ENCODE measurements at places on chromosomes 12 and 14.

- DNase-seq = no peak
These were observed 161.2 kb downstream of the RERGL start for GRCh38 chr12:17928708-17929366.

DNA sequence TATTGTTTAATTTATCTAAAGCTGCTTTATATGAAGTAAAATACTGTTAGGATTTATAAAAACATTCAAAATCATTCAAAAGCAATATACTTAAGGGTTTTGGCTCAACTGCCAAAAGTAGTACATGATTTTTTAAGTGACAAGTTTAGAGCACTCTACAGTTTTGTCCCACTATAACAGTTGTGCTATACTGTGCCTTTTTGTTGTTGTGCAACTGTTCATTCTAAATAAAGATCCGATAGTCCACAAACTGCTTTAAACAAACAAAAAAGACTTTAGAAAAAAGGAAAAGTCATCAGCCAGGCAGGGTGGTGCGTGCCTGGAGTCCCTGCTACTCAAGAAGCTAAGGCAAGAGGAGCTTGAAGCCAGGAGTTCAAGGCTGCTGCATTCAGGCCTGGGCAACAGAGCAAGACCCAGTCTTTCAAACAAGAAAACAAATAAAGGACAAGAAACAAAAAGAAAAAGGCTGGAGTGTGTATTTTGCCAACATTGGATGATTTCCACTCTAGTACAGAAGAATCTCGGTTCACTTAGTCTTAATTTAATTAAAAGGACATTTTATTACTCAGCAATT is 7.3 kb downstream of the C2CD5 start:
- no peak for DNase-seq

DNA sequence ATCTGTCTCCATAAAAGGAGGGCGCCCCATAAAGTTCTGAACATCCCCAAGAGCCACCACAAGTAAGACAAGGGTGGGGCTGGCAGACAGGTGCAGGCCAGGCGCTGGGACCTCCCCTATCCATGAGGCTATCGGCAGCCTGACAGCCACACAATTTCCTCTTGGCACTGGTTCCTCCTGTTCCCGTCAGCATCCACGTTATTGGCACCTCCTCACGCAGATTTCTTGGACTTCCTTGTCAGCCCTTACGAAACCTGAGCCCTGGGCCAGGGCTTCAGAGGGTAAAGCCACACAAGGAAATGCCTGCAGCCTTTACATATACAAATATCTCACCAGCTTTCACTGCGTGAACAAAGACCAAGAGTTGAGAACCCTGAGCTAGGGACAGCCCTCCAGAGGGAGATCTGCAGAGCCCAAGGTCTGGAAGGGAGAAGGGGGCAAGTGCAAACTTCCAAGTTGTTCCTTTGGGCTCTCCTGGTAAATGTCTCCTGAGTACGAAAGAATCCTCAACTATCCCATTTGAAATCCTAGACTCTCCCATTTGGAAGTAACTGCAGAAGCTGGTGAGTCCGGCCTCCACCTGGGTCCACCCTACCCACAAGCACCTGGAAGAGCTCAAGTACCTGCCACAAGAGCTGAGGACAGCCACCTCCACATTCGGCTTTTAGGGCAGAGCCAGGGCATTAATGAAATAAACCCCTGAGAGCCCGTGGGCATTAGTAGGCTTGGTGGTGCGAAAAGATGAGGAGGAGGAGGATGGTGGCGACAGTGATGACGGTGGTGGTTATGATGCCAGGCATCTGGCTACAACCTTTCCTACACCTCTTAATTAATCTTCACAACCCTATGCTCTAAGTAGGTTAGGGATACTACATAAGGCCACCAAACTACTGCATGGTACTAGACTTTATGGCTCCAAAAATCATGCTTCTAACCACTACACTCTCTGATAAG is 5.5 kb upstream of the TC2N start:
- no peak for DNase-seq

- no peak for DNase-seq
These were observed 10.2 kb upstream of the GPX2 start for GRCh38 chr14:64952598-64953309.

DNA sequence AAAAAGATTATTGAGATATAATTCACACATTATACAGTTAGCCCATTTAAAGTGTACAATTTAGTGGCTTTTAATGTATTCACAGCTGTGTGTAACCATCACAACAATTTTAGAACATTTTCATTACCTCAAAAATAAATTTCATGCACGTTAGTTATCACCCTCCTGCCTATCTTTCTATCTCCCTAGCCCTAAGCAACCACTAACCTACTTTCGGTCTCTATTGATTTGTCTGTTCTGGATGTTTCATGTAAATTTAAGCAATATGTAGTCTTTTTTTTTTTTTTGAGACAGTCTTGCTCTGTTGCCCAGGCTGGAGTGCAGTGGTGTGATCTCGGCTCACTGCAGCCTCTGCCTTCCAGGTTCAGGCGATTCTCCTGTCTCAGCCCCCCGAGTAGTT is 439.4 kb downstream of the PCNX1 start:
- no peak for DNase-seq

GRCh38 chr14:24110523-24110922 is 4.1 kb upstream of the DCAF11 start:
- no peak for DNase-seq

DNA sequence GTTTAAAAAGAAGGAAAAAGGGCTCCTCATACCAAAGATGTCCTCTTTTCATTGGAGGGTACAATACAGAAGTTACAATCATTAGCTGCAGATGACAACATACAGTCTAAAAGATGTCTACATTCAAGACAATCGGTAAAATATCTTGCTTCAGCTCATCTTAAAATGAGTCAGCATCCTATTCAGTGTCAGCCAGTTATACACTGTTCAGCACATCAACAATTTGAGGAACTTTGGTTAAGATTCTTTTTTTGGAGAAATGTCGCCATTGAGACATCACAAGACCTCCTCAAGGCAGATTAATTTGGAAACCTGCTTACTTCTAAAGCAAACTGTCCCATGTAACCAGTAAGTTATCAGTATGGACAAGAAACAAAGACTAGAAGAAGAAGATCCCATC is 100.7 kb upstream of the SLC38A4 start:
- no peak for DNase-seq

GRCh38 chr12:117875744-117876435 is 92.9 kb downstream of the KSR2 start:
- no peak for DNase-seq

GRCh38 chr14:21136024-21136423 is 19.8 kb downstream of the OR5AU1 start:
- DNase-seq = no peak

DNA sequence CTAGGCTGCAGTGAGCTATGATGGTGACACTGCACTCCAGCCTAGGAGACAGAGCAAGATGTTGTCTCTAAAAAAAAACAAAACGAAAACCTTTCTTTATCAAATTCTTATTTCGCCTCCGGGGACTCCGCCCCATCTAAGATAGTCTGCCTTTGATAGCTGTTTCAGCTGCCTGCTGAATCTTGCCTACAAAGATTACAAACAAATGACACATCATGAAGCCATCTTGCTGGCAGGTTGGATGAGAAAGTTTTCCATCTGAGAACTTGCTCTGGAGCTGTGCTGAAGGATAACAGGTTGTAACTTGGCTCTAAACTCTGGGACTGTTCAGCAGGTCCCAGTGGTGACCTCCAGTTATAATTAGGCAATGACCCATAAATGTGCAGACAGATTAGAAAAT is 41.8 kb upstream of the AEBP2 start:
- DNase-seq = no peak

DNA sequence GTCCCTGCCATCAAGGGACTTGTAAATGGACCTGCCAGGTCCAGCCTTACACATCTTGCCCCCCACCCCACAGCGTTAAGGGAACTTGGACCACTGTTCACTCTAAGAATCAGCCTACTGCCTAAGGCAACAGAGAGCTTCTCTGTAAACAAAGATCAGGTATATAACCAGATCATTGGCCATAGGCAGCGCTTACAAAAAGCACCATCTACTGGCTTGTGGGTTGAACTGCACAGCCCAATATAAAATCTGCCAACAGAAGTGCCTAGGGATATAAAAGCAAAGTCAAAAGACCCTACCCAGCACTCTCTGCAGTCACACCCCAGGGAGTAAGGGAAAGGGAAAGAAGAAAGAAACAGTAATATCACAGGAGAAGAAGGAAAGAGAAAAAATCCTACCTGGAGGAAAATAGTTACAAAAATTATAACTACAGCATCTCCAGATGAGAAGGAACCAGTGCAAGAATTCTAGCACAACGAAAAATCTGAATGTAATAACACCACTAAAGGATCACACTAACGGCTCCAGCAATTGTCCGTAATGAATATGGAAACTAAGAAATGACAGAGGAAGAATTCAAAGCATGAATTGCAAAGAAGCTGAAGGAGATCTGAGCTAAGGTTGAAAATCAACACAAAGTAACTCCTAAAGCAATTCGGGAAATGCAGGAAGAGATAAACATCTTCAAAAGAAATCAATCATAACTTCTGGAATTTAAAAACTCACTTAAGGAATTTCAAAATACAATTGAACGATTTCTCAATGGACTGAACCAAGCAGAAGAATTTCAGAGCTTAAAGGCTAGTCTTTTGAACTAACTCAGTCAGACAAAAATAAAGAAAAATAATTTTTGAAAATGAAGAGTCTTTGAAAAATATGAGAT is 95.2 kb upstream of the PCED1B start:
- DNase-seq = no peak

DNA sequence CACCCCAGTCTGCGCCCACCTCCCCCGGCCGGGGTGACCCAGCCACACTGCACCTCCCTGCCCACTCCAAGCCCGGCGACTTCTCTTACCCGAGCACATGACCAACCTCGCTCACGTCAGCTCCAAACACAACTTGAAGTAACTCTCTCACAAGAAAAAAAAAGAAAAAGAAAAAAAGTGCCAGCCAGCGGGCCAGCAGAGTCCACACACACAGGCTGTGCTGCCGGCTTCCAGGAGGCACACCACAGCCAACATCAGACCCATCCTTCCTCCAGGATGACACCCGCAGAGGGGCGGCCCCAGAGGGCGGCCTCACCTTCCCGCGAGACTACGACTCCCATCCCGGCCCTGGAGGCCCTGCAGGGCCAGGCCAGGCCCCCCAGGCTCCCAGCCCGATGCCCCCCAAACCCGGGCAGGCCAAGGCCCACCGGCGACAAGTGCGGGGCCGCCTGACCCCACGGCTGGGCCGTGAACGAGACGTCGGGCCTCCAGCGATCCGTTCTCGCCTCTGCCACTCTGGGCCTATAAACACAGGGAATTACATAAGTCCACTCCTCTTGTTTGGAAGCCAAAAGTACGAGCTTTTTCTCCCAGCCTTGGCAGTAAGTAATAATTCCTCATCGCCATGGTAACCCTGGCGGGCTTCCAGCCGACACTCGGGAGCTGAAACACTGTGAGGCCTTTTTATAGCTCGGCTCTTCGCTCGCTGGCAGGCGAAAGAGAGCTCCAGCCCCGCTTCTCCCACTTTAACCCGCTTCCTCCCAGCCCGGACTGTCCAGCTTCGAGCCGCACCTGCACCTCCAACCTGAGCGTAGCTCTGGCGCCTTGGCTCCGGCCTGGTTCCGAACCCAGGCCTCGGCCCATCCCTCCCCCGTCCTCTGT is 49.1 kb downstream of the NCOR2 start:
- DNase-seq = peak; percentile 90

GRCh38 chr14:33490555-33490954 is 460.3 kb downstream of the EGLN3 start:
- no peak for DNase-seq

GRCh38 chr12:84638811-84639368 is 273.7 kb downstream of the SLC6A15 start:
- no peak for DNase-seq

DNA sequence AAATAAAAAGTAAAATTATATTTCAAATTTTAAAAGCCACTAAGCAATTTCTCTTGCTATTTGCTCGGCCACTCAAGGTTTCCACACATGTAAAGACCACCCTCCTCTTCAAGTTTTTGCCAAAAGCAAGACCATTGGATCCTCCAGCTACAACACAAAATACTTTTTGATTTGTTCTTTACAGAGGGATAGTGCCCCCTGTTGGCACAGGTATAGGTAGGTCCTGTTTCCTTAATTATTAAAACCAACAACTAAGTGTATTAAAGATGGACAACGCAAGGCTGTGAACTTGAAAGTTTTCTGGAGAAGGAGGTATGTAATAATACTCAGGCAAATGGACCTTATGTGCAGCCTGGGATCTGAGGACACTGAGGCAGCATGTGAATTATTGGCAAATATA is 23.8 kb downstream of the ATP6V1D start:
- no peak for DNase-seq

DNA sequence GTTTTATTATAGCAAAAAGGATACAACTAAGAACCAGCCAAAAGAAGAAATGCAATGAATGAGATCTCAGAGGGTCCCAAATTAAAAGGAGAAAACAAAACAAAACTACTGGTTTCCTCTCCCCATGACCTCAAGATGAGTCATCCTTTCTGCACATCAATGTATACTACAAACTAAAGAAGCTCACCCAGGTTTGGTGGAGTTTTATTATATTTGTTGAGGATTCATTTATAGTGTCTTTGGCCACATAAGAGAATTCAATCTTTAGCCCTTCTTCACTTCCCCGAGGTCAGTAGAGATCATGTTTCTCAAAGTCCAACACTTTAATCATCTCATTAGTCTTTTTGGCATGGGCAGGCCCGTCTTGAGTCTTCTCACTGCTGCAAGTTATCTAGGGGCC is 210.6 kb downstream of the SLC6A15 start:
- no peak for DNase-seq

DNA sequence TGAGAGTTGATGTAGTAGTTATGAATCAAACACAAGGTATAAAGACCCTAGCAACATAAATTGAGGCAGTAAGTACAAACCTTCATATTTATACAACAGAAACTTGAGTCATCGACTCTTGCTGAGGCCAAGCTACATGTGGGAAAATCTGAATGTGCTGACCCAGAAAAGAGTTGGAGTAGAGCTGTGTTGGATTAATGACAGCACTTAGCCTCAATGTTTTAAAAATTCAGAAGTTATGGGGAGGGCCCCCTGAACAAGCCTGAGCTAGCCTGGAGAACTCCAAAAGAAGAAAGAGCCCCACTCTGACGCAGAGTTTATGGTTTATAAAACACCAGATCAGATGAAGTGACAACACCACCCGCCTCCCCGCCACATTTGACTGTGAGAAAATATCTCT is 100.0 kb downstream of the DUSP6 start:
- no peak for DNase-seq

GRCh38 chr12:48997719-48998496 is 1.3 kb downstream of the DDN start:
- no peak for DNase-seq

DNA sequence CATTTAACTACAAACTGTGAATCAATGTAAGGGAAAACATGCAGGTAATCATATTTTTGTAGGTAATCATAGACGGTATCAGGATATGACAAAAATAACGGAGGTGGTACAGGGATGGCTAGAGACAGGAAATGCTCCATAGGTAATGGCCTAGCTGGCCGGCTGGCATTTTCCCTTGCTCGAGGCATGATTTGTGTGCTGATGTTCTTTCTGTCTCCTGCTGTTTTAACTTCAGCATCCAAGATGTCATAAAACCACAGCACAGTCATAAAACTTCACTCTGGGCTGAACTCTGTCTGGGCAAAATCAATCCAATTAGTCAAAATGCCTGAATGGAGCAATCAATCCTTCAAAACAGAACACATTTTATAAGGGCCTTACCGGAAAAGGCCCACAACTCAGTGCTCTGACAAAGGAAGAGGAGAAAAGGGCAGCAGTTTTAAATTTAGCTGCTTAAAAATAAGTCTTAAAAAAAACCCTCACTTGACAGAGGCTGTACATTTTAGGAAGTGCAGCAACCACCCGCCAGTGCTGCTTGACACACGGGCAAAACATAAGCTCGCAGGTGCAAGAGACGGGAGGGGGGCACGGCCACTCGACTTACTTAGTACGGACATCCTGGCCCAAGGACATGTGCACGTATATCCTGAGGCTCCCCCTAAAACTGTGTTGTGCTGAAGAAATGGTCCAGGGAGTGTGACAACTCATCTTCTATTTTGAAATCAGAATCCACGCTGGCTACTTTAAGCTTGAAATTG is 40.5 kb upstream of the GPR68 start:
- DNase-seq = no peak

Data from cerebellar nuclear complex (tissue), 1 donor.